CD4-positive, alpha-beta T cell treated with Interleukin-2 at 100 ng/mL for 4 hours (primary cell): ENCODE measurements at places on chromosomes 4 and X.

- no peak for DNase-seq
Measured at GRCh38 chrX:139563251-139563650, 32.7 kb downstream of the F9 start.

GRCh38 chrX:33087411-33087810 lies 123.9 kb downstream of the DMD start:
- no peak for DNase-seq

DNA sequence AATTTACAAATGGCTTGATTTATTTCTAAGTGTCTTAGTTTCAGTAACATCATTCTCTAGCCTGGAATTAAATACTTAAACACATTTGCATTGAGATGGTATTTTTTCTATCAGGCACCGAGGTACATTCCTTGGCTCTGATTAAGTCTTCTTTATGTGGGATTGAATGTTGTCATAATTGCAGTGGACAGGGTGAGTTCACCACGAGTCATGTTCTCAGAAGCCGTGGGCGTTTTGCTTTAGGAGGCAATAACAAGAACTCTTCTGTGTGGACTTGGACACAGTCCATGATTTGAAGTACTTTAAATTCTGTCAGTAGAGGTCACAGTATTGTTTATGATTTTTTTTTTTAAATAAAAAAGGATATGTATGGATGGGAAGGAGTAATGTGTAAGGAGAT lies 57.1 kb upstream of the EFHC2 start:
- DNase-seq: no peak

GRCh38 chrX:51459125-51459524 lies 37.3 kb downstream of the NUDT11 start:
- peak; percentile 17 for DNase-seq

- DNase-seq: no peak
Measured at GRCh38 chrX:118726396-118726795, 1.0 kb upstream of the IL13RA1 start.

DNA sequence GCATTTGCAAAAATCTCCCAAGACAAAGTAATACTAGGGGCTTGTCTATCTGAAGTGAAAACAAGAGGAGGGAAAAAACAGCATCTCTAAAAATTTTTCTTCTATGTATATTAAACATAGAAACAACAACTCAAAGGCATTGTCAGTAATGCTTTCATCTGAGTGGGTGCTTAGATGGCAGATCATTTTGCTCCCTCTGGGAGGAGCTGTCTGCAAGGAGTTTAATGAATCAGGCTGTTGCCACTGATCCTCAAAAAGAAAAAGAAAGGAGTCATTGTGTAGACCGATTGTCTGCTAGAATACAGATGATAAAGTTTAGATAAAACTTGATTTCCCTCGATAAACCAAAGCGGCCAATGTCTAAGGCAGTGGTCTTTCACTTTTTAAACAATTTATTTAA lies 49.7 kb upstream of the KLHL8 start:
- no peak for DNase-seq

- DNase-seq: no peak
Measured at GRCh38 chr4:13176741-13177142, 307.4 kb downstream of the RAB28 start.

GRCh38 chr4:155711556-155711955 lies 44.9 kb downstream of the GUCY1A1 start:
- DNase-seq: no peak

DNA sequence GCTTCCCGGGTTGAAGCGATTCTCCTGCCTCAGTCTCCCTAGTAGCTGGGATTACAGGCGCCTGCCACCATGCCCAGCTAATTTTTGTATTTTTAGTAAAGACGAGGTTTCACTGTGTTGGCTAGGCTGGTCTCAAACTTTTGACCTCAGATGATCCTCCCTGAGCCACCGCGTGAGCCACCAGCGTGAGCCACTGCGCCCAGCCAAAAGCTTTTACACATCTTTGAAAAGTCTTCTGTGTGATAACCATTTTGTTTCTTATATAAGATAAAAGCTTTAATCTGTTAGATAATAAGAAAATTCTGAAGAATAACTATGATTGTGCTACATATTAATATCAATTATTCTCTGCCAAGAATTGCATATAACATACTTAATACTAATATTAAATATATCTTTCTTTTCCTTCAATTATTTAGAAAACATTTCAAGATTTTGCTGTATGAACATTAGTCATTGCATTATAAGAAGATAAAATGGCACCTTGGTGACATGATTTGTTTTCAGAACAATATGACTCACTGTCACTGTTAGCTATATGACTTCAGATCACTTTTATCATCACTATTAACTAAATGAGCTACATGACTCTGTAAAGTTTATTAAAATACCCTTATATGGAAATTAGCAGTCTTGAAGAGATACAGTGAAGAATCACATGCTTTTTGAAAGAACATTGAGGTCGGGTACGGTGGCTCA lies 33.4 kb downstream of the RUFY3 start:
- DNase-seq: no peak

- no peak for DNase-seq
Measured at GRCh38 chr4:116515959-116516358, 569.4 kb downstream of the TRAM1L1 start.

DNA sequence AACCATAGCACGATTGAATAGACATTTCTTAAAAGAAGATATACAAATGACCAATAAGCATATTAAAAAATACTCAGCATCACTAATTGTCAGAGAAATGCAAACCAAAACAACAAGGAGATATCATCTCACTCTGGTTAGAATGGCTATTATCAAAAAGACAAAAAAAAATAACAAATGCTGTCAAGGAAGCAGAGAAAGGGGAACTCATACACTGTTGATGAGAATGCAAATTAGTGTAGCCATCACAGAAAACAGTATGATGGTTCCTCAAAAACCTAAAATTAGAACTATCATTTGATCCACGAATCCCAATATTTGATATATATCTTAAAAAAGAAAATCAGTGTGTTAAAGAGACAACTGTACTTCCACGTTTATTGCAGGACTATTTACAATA lies 71.7 kb upstream of the BANK1 start:
- no peak for DNase-seq

GRCh38 chr4:136495076-136495475 lies 1037.2 kb downstream of the PCDH18 start:
- no peak for DNase-seq

- no peak for DNase-seq
Measured at GRCh38 chrX:13605611-13606010, 36.2 kb downstream of the EGFL6 start.

DNA sequence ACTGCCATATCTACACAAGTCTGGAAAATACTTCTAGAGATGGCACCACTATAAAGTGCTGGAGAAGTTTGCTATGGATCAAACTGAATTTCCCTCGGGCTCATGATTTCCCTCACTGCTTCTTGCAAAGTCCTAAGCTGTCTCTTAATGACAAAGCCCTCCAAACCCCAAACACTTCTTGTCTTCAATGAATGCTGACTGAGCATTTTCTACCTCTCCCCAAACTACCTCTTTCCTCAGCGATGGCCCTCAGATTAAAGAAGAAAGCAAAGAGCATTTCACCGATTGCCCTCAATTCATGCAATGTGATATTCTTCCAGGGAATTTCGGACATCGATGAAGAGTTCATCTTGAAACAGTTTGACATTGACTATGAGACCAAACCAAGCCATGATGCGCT lies 19.7 kb downstream of the FAM47E start:
- no peak for DNase-seq

DNA sequence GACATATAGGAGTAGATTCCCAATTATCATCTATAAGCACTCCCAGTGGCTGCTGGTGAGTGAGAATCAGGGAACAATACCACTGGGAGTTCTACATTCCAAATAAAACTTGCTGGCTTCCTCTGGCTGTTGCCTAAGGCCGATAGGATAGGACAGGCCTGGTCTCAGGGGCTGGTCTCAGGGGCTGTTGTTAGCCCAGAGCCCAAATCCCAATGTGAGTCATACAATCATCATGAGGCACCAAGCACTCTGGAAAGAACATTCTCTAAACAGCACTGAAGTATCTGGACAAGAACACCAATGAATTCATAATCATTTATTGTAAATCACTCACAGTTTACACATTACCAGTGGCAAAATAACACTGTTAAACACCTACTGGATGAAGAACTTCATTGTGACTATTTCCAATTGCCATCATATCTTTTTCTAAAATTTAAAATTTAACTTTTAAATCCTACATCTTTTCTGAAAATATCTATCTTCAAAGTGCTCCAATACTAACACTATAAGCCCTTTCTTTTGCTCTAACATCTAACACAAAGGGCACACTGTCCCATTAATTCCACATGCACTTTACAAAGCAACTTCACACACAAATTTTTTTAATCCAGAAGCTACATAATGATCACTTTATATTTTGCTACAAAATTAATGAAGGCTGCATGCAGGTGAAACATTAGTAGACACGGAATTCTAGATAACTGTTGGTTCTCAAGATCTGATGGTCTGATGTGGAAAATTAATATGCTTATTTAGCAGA lies 67.6 kb upstream of the TMEM150C start:
- no peak for DNase-seq

GRCh38 chr4:186351668-186352194 lies 85.7 kb downstream of the F11 start:
- no peak for DNase-seq

DNA sequence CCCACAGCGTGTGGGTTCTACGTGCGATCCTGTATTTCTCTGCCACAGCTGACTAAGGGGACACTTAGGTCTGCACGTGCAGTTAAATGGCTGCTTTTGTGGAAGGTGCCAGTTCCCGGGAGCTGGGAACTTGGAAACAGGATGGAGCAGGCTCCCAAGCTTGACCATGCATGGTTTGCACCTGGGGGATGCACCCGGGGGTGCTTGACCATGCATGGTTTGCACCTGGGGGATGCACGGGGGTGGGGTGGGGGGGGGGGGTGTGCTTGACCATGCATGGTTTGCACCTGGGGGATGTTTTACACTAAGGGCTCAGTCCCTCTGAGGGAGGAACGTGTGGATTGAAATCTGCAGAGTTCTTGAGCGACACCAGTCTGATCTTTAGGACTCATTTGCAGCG lies 5.7 kb downstream of the WFS1 start:
- DNase-seq: no peak

DNA sequence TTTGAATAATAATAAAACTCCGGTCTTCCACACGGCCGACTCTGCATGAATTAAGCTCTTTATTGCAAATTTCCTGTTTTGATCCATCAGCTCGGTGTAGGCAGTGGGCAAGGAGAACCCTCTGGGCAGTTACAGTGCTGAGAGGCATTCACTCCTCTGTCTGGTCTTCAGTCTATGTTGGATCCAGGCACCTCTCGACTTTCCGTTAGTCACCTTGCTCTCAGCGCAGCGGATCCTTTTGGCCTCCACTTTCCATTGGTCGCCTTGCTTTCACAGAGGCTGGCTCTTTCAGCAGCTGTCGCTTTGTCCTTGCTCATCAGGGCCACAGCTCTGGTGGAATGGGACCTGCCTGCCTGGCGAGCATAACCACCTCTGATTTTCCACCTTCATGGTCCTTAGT lies 52.9 kb downstream of the TRMT44 start:
- no peak for DNase-seq

- no peak for DNase-seq
Measured at GRCh38 chr4:48651914-48652313, 128.2 kb downstream of the FRYL start.

DNA sequence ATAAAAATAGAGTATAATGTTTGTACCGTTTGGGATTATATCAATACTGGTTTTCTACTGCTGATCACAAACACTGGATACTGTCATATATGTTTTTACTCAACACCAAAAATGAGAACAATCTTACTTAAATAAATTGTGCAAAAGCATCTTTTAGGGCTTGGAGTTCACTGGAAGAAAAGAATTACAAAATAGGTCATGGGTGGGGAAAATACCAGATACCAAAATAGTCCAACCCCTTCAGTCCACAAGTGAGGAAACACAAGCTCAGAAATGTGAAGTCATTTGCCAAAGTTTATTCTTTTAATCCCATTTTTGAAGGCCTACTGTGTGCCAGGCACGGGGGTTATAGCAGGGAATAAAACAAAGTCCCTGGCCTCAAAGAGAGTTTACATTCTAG lies 64.4 kb downstream of the ADGRG2 start:
- DNase-seq: no peak

DNA sequence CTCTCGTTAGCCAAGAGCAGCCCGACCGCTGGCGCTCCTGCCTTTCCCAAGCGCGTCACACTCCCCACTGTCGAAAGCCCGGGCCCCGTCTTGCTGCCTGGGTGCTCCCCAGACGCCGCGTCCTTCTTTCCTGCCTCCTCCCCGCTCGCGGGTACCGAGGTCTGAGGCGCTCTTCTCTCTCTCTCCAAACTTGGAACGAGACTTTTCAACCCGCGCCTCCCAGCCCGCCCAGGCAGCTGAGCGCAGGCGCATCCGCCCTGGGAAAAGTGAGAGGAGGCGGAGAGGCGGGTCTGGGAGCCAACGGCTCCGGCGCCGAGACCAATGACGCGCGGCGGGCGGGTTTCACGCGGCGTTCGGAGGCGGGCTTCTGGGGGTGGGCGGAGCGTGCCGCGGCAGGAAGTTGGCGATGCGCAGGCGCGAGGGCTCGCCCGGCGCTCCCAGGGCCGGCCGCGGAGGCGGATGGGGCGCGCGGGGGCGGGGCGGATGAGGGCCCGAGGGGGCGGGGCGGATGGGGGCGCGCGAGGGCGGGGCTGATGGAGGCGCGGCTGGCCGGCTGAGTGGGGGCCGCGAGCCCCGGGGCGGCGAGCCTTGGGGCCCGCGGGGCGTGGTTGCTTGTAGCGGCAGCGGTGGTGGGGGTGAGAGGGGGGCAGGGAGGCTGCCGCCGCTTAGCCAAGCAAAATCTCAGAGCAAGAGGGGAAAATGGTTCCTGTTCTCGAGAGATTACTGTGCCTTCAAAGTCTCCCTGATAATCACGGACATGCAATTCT lies at the start of gene RBBP7:
Gene RBBP7 (minus strand): TSS at position 268 of the 767 bp plus-strand sequence. CDS start 309 bp downstream, outside the sequence.
- DNase-seq: peak; percentile 90

DNA sequence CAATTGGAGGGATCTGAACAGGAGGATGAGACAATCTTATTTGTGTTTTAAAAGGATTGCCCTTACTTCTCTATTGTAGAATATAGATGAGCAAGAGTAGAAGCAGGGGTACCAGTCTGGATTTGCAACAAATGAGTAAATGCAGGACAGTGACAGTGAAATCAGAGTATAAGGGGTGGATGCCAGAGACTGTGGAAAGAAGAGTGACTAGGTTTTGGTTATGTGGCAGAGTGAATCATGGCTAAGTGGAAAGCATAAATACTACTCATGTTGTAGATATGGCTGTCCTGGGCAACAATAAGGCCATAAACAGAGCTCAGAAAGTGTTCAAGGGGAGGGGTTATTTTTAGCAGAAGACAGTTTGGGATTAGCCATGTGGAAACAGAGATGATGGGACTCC lies 6.0 kb upstream of the VSIG4 start:
- peak; percentile 36 for DNase-seq

DNA sequence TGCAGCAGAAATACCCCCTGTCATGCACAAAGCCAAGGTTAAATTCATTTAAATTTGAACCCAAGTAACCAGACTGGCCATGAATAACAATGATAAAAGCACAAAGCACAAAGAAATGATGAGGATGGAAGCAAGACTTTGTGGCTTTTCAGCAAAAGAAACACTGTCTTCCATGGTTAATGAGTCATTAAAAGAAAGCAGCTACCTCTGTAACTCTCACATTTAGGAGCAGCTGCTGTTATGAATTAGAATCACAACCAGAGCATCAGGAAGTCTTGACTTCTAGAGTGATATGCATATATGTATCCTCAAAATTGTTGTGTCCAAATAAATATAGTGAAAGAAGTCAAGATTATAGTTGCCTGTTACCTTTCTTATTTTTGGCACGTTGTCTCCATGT lies 70.7 kb upstream of the RPS6KA6 start:
- no peak for DNase-seq
